ENCODE measurements at places on chromosomes 12 and 14.

- DNase-seq, result no peak
These were observed 7.0 kb downstream of the ZNF839 start for GRCh38 chr14:102326583-102326982.

DNA sequence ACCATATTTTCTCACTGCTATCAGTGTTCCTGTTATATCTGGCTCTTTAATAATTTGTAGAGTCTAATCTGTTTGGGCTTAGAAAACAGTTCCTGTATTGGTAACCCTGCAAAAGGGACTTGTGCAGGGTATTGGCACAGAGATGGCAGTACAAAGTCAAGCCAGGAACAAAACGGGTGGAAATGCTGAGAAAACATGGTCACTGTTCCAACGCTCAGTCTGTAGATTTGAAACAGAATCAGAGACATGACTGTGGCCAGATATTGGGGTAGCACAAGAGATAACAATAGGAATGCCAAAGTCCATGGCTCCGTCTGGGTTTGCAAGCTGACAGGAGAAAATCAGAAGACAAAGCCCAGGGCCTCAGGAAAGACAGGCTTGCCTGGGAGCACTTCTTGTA lies 290.7 kb upstream of the PDE3A start:
- no peak for DNase-seq

DNA sequence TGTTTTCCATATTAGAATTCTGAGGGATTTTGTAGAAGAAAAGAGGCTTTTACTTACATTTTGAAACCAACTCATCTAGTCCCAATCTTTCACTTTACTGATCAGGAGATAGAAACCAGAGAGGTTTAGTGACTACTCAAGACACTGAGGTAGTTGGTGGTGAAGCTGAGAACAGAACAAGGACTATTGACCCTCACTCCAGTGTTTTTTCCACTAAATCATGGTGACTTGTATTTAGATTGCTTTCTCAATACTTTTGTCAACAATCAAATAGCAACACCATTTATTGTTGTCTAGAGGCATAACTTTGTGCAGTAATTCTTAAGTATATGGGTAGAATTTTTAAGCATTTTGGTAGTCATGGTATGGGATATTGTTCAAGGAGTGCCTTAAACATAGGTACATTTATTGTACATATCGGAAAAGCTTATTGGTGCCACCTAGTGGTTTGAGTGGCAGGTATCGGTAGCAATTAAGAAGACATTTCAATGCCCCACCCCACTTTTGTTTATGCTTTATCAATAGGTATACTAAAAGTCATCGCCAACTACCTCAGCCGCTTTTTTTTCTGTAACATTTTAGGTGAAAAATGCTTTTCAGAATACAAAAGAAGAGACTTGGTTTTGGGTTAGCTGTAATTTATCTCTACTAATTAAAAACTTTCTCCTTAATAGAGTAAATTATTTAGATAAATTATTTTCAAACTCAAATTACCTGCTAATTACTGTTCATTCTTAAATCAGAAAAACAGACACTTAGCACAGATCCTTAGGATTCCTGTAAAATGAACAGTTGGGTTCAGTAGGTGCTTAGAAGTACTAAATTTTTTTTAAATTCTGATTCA lies 47.3 kb upstream of the PAWR start:
- no peak for DNase-seq

DNA sequence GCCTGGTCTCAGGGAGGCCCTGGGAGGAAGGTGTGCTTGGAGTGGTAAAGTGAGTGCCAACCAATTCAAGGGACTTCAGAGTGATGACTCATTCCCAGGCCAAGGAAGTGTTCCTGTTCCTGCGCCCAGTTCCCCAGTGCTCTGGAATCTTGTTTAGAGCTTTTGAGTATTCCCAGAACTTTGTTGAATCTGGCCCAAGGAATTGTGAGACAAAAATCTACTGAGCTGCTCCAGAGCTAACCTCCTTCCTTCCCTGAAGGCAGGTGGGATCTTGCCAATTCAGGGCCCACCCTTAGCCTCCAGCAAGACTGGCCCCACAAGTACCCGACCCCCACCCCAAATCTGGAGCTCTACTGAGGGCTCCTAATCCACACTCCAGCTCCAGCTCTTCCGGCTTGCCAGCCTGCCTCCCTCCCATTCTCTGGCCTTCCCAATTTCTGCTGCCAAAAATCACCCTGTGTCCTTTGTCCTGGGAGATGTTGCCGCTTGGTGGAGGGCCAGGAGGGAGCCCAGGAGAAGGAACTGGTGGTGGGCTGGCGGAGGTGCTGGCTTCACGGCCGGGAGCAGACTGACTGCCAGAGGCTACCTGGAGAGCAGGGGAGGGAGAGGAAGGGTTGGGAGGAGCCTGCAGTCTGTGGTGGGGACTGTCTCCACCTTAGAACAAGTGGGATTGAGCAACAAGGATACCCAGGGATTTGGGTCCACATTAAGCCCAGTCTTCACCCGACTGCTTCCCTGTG lies 2.0 kb upstream of the ATN1 start:
- DNase-seq, result no peak

DNA sequence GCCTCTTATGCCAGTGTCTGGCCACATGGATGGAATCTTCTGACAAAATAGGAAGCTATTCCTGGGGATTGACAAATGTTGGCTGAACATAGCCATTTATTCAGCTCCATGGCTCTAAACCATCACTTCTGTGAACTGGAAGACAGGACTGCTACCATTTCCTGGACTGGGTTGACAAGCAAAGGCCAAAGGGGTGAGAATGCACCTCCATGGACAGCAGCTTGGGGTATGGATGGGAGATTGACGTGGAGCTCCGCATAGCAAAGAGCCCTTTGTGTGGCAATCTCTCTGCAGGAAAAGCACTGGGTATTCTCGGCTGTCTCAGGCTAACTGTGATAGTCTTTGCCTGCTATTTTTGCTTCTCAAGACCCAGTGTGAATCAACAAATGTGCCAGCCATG lies 223.0 kb upstream of the EGLN3 start:
- no peak for DNase-seq

GRCh38 chr12:66644151-66644550 lies 34.7 kb downstream of the GRIP1 start:
- no peak for DNase-seq

GRCh38 chr12:9331218-9331626 lies 123.0 kb upstream of the PZP start:
- DNase-seq, result peak; percentile 71

GRCh38 chr12:103268831-103269514 lies 226.8 kb downstream of the C12orf42 start:
- DNase-seq, result no peak

DNA sequence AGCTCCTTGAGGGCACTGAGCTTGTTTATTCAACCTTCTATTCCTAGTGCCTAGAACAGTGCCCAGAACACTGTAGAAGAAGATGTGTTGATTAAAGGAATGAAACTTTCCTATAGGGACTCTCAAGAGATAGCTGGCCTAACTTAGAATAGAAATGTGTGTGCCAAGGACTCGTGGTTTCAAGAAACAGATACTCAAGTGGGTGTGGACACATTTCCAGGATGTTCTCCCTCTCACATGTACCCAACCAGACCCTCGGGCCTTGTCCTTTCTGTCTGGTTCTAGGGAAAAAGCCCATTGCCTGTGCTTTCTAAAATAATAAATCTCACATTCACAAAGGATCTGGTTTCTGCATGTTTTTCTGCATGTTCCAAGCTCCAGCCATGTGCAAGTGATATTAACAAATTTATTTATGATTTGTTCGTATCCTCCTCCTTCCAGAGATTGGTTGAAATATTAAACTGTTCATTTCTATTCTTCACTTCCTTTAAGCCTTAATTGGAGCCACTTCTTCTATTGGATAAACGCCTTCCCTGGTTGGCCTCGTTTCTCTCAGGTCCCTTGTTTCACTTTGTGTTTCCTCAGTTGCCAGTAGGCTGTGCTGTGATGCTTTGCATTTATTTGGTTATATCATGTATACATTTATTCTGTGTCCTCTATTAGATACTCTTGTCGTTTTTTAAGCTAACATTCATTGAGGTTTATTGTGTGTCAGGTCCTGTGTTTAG lies 89.8 kb downstream of the CRADD start:
- peak; percentile 27 for DNase-seq

- no peak for DNase-seq
These were observed 28.2 kb downstream of the FERMT2 start for GRCh38 chr14:52922656-52923055.

- DNase-seq, result no peak
These were observed 227.3 kb upstream of the DAAM1 start for GRCh38 chr14:58961045-58961731.

DNA sequence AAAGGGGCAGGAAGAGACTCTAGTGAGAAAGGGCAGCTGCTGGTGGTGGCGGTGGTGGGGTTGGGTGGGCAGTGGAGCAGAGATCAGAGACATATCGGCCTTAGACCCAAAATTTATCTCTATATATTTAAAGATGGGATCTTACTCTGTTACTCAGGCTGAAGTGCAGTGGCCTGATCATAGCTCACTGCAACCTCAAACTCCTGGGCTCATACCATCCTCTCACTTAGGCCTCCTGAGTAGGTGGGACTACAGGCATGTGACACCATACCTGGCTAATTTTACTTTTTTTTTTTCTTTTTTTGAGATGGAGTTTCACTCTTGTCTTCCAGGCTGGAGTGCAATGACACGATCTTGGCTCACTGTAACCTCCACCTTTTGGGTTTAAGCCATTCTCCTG lies 18.6 kb upstream of the ITGA5 start:
- DNase-seq, result no peak

GRCh38 chr12:132771126-132771838 lies 9.7 kb upstream of the ANKLE2 start:
- no peak for DNase-seq

- DNase-seq, result no peak
These were observed 577.2 kb downstream of the PRKD1 start for GRCh38 chr14:29350496-29350895.

- DNase-seq, result no peak
These were observed 4.7 kb downstream of the ACVRL1 start for GRCh38 chr12:51911788-51912711.

DNA sequence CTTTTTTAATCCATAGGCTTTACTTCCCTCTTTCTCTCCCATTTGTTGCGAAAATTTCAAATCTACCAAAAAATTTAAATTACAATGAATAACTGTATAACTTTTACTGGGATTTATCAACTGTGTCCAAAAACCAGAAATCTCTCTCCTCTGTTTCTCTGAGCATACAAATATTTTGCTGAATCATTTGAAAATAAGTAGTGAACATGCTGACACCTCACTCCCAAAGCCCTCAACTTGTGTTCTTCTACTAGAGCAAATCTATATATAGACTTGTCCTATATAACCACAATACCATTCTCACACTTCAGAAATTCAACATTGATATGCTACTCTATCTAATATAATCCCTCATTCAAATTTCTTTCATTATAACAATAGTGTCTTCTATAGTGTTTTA lies 53.1 kb downstream of the SLCO1C1 start:
- DNase-seq, result no peak

DNA sequence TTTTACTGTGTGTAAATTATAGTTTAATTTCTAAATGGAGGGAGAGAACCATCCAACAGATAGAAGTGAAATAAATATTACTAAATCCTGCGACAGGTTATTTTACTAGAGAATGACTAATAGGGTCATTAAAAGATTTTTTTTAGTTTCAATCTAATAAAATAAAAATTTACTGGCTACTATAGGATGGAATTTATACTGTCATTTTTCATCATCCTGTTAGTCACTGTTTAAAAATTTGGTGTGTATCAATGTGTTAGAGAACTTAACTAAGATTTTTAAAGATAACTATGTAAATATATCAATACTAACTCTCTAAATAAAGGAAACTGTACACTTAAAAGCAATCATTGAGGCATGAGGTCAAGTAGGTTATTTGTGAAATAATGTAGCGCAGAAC lies 41.1 kb upstream of the CDKN3 start:
- DNase-seq, result no peak

- DNase-seq, result no peak
These were observed 453.9 kb downstream of the ADAMTS20 start for GRCh38 chr12:43098071-43098470.

DNA sequence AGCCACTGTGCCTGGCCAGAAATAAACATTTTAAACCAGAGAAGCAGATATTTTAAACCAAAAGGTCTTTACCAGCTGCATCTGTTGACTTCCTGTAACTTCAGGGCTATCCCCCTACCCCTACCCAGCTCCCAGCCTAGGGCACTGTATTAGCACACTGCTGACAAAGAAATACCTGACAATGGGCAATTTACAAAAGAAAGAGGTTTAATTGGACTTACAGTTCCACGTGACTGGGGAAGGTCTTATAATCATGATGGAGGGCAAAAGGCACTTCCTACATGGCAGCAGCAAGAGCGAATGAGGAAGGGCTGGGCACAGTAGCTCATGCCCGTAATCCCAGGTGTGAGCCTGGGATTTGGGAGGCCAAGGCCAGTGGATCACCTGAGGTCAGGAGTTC lies 26.0 kb downstream of the GEMIN2 start:
- no peak for DNase-seq

DNA sequence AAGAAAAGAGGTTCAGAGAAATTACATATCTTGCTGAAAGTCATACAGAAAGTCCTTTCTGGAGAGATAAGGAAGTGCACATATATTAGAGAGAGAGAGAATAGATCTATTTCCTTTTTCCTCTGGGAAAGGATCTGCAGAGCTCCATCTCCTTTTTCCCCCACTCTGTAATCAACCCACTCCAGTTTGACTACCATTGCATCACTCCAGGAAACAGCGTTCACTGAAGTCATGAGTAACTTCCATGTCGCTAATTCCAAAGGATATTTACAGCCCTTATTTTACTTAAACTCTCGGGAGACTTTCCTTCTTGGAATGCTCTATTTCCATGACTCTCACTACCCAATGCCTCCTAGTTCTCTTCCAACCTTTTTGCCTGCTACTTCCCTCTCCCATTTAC lies 72.5 kb upstream of the PARP11 start:
- no peak for DNase-seq

DNA sequence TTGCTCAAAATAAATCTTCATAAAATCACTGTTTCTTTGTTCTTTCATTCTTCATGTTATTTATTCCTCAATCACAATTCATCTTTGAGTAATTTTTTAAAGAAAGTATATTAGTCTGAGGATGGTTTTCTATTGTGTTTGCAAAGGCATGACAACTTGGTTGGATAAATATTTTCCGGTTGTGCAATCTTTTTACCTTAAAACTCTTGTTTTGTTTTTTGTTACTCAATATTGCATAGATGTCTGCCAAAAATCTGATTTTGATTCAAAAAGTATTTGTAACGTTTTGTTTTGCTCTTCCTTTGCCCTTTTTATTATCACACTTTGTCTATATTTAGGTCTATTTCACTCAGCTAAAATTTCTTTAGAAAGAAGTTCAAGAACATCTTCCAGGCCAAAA lies 86.2 kb upstream of the SYT1 start:
- DNase-seq, result no peak

GRCh38 chr12:89245090-89245489 lies 107.2 kb downstream of the DUSP6 start:
- DNase-seq, result peak; percentile 38

- DNase-seq, result no peak
These were observed 33.0 kb upstream of the ATP2A2 start for GRCh38 chr12:110248096-110248447.

GRCh38 chr14:35934499-35934898 lies 108.4 kb downstream of the BRMS1L start:
- DNase-seq, result no peak

GRCh38 chr12:111010061-111010460 lies 89.7 kb upstream of the MYL2 start:
- no peak for DNase-seq

GRCh38 chr12:25694072-25694471 lies 141.0 kb upstream of the LMNTD1 start:
- DNase-seq, result no peak

GRCh38 chr14:69699748-69700303 lies 67.1 kb upstream of the SRSF5 start:
- no peak for DNase-seq
